ENCODE measurements at places on chromosomes 11 and 22.

- DNase-seq: no peak
Observed at GRCh38 chr11:22699388-22699787, 33.0 kb downstream of the GAS2 start.

DNA sequence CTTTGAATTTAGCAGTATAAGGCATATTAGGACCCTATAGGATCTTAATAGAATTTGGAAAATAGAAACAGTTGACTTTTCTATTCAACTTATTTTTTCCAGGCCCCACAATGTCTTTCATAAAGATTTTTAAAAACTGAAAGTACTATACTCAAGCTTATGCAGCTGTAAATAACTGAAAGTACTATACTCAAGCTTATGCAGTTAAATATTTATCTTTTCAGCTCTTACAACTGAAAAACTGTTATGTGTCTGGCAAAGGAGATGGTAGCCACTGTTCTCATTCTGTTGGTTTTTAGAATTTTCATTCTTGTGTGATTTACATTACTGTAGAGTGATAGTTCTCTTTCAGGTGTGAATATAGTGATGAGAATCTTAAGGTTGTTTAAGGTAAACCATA, 16.5 kb downstream of the HIPK3 start:
- no peak for DNase-seq

DNA sequence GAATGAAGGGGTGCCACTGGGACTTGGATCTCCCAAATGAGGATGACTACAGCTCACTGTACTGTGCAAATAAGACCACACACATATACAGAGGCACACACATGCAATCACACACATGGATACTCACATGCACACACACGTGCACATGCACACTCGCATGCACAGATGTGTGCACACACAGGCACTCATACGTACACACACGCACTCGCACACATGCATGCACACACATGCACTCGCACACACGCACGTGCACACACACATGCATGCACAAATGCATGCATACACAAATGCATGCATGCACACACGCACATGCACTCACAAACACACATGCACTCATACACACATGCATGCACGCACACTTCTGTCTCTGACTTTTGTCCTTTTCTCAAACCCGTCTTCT, 36.0 kb downstream of the TECTA start:
- no peak for DNase-seq

DNA sequence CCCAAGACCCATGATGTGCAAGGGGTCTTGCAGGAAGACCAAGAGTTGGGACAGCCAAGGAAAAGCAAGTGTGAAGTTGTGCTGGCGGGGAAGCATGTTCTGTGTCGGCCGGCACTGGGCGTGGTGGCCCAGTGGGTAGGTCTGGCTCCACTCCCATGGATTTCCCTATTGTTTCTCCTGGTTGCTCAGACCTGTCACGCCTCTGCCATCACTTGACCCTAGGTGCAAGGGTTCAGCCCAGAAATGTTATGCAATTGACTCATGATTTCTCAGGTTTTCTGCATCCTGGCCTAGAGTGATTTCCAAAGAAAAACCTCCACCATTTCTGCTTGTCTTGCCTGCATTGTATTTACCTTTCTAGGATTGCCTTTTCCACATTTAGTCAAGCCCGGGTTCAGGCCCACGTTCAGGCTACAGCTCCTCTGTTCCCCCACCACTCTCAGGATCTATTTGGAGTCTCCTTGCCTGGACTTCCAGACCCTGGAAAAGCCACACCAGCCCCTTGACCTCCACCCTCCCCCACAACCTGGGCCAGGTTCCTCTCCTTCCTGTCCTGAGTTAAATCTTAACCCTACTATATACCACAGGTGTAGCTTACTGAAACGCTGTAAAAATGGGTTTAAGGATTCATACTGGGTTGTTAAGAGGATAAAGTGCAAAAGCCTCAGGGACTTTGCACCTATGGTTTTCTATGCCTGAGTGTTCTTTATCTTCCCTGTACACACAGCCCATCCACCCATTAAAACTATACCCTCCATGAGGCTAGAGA, 17.5 kb upstream of the FOLR1 start:
- no peak for DNase-seq

DNA sequence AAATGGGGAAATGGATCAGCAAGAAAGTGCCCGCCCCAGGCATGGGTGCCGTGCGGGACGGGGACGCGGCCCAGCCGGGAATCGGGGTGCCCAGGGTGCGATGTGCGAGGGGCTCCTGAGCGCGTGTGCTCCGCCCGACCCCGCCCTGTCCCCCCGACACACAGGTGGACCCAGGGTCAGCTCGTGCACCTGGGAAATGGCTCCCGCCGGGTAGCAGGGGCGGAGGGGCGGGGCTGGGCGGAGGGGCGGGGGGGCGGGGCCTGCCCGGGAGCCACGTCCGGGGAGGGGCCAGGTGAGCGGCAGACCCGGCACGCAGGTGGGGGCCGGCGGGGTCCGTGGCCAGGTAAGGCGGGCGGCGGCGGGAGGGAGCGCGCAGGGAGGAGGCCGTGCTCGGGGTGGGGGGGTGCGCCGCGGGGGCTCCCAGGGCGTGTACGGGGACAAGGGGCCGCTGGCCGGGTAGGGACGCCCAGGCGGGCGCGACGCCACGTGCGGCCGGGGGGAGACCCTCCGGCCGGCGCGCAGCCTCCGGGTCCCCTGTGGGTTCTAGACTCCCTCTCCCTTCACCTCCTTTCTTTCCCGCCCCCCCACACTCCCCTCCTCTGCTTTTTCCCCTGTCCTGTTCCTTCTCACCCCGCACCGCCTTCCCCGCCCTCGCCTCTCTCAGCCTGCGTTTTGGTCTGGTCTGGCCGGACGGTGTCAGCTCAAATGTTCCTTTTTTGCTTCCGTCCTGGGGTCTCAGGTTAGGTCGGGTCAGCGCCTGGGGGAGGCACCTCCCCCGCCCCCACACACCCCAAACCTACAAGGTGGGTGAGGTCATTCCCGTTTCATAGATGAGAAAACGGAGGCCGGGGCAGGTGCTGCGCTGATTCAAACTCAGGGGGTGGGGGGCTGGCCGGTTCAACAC, at the start of gene ARHGAP8:
ARHGAP8 (plus strand) TSS at position 291 of the 904 bp plus-strand sequence. CDS start 33,953 bp downstream, outside the sequence.
- DNase-seq: peak; percentile 81

DNA sequence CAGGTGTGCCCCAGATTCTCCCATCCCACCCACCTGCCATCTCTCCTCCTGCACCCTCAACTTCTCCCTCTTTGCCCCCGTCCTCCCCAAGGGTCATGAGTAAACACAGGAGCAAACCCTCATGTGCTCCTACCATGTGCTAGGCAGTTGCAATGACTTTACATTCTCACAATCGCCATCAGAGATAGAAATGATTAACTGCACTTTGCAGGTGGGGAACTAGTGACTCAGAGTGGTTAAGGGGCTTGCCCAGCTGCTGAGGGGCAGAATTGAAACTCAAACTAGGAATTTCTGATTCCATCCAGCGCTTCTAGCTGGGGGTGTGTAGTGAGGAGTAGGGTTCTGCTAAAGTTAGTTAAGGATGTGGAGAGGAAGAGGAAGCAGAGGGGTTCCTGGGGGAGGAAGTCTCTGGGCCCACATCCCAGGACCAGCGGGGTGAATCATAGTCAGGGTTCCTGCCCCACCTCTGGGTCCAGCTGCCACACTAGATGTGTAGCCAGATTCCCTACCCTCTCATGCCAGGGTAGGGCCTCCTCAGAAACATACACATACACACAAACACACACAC, 16.0 kb upstream of the PRG2 start:
- DNase-seq: no peak

GRCh38 chr22:30978304-30978962, 9.4 kb downstream of the TUG1 start:
- no peak for DNase-seq

DNA sequence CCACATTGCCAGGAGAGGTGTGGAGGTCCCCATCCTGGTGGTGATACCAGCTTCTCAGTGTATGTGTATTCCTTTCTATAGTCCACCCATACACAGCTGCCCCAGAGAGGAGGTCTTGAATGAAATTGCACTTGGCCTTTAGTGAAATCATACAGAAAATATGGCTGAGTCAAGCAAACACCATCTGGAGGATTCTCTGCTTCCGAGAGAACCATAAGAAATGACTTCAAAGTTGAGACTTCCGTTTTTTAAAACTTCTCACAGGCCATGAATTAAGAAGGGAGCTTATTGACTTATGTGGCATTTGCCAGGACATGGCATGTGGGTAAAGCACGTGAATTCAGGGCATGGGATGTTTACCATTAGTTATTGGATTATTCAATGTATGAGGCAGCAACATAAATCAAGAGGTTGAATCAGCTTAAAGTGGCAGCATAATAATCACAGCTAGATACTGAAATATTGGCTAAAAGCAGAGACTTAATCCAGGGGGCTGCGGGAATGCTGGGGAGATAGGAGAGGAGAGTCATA, 119.1 kb upstream of the MTNR1B start:
- no peak for DNase-seq

GRCh38 chr22:28500006-28500405, 179.6 kb downstream of the TTC28 start:
- DNase-seq: no peak

DNA sequence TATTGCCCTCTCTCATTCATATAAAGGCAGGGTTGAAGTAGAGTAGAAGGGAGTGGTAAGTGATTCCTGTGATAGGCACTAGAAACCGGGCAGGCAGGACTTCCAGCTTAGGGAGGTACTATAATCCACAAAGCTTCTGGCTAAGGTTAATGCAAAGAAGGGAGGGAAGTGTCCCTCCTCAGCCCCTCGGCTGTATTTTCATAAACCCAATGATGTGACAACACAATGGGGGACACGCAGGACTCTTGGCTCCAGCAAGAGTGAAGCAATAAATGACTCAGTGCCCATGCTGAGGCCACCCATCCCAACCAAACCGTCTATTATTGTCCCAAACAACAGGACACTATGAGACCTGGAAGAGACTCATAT, 90.7 kb downstream of the ETS1 start:
- no peak for DNase-seq

- no peak for DNase-seq
Observed at GRCh38 chr11:118914987-118915386, 10.7 kb downstream of the BCL9L start.

- DNase-seq: no peak
Observed at GRCh38 chr22:39270792-39271191, 26.0 kb upstream of the PDGFB start.

DNA sequence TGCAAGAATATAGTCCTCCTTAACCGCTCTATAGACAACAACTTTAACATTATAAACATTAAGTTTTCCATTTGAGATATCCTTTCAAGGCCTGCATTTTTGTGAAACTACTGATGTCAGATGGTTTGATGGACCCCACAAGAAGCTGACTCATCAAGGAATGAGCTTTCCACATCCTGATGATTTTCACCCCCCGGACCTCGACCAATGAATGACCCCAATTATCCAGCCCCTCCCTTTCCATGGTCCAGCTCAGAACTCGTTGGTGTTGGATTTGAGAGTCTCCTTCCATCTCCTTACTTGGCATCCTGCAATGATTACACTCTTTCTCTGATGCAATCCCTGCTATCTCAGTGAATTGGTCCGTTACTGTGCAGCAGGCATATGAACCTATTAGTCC, 31.8 kb upstream of the GUCY1A2 start:
- DNase-seq: no peak

DNA sequence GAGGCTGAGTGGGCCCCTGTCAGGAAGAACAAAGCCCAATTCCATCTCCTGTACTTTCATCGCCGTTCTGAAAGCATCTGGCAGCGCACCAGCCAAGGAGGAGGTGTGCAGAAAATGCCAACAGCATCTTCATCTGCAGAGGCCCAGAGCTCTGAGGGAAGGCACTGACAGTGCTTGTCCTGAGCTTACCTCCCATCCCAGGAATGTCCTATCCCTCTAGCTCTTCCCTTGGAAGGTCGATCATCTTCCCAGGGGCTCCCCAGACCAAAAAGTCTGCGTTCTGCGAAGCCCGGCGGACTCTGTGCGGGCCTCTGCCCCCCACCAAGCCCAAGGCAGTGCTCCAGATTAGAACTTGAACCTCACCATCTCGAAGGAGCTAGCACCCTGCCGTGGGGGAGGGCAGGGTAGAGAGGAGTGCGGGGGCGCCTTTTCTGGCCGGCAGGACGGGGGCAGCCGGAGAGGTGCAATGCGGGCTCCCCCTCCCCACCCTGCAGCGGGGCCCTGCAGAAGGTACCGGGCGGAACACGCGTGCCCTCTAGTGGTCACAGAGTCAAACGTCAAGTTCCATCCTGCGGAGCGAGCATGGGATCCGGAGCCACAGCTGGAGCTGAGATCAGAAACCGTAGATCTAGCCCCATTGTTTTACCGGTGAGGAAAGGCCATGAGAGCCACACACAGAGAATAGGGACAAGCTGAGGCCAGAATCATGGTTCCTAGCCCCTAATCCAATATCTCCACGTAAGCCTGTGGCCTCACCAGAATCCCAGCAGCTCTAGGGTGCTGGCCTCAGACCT, 5.0 kb downstream of the SCN2B start:
- peak; percentile 68 for DNase-seq

DNA sequence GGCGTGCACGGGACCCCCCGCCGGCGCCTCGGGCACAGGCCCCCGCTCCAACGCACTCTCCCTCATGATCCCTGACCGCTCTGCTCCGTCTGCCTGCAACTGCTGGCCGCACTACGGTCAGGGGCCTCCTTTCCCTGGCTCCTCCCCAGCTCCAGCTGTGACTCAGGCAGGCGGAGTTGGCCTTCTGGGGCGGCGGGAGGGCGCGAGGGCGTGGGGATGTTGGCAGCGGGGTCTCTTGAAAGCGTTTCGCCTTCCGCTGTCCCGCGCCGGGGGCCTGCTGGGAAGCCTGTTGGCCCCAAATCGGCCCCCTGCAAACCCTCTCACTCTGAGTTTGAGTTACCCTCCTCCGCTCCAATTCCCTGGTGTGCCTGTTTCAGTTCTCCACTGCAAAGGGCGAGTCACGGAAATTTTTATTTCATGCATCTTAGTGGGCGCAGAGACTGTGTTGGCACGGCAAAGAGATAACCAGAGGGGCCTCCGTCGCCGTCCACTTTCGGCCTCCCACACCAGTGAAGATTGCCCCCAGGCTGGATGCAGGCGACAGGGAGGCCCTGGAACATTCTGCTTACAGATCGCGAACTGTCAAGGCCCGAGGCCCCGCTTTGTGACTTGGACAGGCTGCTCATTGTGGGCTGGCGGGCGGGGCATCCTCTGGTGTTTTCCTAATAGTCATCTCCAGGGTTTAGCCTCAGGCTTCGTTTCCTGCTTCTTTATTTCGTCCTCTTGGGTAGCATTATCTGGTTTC, at the start of gene CAVIN3:
CAVIN3 (minus strand) TSS at position 91 of the 745 bp plus-strand sequence; CDS start at position 66, 25 bp downstream.
- DNase-seq: peak; percentile 44

DNA sequence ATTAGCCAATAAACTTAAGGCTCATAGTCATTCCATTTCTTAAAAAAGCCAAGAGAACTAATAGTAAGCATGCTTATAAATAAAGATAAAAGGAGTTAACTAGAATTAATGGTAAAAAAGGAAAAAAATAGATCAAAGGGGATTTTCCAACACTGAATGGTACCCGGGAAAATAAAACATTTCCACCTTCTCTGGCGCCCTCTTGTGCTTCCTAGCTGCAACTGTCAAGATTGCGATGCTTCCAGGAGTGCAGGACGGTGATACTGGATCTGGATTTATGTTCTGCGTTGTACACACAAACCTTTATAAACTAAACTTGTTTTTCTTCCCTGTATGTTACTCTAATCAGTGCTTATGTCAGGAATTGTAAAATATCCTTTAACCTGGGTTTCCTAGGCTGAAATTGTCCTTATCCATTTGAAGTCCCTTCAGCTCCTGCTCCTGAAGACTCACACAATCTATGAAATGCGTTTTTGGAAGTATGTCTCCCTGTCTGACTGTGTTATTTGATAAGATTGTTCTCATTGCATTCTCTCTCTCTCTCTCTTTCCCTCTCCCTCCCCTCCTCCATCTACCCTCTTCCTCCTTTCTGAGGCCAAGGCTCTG, 9.6 kb upstream of the HTATIP2 start:
- peak; percentile 35 for DNase-seq

- no peak for DNase-seq
Observed at GRCh38 chr11:45617871-45618601, 47.4 kb downstream of the CHST1 start.

Data from thyroid gland (tissue), 4 donors.